ENCODE measurements at places on chromosomes 5 and 9.

DNA sequence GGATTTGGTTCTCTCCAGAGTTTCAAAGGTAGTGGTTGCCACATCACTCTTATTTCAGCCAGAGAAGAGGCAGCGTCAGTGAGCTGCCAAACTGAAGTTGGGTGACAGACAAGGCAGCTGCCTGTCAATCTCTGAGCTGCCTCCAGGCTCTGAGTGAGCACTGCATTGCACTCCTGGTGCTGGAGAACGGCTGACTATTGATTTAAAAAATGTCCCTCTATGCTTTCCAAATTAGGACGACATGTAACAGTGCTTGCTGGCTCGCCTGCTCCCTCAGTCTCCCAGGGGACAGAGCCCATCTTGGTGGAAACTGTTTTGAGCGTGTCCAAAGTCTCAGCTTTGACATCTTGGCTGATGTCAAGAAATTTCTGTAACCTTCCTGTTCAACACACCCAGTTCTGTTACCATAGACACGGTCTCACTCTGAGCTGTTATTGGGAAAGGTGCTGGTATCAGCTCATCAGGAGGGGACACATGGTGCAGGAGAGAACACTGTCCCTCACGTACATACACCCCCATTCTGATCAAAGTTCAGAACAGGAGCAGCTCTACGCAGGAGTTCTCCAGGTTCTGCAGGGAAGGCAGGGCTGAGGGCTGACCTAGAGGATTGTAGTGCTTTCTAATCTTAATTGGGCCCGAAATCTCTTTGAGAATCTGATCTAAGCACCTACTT is 15.7 kb downstream of the PCDH12 start:
- no peak for DNase-seq

DNA sequence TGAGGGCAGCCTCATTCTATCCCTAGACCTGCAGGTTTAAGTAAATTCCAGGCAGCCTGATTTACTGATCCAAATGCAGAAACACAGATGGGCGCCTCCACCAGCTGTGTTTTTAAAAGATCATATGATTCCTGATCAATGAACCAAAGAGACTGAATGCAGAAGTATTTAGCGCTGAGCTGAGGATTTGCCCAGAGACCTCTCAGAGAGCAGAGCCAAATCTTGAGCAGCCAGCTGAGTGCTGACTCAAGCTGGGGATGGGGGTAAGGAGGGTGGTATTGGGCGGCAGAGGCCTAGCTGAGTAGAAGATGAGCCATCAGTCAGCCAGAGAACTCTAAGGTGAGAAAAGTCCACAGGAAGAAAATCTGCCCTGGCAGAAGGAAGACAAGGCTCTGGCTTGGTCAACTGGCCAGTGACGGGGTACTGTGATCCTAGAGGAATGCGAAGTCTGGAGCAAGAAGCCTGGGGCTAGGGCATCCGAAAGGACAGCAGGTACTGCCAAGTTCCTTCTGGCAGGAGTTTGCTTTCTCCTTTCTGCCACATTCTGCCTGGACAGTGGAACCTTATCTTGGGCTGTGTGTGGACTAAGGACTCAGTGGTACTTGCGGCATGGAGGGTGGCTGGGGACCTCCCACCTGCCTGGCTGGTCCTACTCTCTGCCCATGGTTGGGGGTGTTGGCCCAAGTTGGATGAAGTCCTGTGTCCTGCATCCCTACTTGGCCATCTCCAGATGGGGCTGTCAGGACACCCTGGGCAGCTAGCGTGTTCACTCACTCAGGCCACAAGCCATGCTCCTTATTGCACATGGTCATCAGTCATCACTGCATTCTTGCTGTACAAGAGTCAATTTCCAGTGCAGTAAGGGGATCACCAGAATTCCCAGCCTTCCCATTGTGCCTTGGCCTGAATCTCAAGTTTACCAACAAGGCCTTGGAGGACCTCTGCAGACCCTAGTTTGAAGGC is 34.5 kb upstream of the CDKN2AIPNL start:
- DNase-seq, result no peak

- DNase-seq, result no peak
Observed at GRCh38 chr5:172370237-172370640, 84.1 kb downstream of the SH3PXD2B start.

DNA sequence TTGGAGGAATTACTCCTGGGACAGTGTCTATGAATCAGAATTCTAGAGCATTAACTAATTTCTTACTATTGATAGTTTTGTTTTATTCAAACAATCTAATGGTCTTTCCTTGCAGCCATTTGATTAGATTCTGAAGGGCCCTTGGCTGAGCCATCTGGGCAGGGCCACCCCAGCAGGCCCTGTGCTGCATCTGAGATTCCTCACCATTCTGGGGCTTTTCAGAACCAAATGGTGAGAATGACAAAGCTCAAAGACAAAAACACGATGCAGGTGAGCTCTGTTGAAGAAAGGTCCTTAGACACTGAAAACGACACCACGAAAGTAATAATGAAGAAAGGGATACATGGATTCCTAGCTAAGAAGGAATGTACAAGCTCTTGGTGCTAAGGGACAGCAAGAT is 321.0 kb upstream of the IRX4 start:
- DNase-seq, result no peak

DNA sequence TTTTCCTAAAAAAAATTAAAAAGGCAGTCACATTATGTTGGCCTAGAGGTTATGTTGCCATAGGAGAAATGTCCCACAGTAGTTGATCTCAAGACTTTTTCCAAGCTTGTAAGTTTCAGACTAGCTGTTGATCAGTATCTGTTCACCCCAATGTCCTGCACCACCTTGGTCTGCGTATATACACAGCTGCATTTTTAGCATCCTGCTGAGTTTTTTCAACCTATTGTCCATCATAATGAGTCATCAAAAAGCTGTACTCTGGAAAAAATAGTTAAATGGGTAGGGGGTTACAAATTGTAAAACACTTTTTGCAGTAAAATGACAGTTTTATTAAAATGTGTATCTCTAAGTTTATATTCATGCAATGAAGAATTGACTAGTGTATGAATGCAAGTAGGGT is 53.2 kb upstream of the TMEM171 start:
- no peak for DNase-seq

DNA sequence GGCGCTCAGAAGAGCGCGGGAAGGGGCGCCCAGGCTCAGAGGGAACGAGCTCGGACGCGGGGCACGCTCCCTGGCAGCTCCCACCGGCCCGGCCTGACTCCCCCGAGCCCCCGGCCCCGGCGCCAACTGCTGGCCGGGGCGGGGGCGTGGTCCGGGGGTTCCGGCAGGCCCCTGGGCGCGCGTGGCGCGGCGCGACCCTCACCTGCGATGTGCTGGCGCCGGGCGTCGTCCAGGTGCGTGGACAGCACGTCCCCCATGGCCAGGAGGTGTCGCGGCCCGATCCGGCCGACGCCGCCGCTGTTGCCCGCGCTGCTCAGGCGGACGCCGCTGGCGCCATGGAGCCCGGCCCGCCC is 43.5 kb upstream of the STXBP1 start:
- no peak for DNase-seq

Measured in NCI-H526 treated with DMSO at 0.1 percent for 48 hours (cell line).